ENCODE measurements at places on chromosomes 11 and 22.

DNA sequence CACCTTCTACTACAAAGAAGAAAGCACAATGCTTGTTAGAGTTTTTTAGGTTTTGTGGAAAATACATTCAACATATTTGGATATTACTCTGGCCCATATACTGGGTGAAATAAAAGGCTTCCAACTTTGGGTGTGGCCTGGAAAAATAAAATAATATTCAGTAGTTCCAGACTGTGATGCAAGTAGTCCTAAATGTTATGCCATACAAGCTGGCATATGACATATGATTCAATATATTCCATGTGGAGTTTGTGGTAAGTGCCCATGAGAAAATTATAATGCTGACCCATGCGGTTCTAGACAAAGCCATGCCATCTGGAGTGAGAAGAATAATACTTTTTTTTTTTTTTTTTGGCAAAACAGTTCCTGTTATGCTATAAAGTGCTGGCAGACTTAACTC, 683.3 kb downstream of the LUZP2 start:
- DNase-seq: no peak

DNA sequence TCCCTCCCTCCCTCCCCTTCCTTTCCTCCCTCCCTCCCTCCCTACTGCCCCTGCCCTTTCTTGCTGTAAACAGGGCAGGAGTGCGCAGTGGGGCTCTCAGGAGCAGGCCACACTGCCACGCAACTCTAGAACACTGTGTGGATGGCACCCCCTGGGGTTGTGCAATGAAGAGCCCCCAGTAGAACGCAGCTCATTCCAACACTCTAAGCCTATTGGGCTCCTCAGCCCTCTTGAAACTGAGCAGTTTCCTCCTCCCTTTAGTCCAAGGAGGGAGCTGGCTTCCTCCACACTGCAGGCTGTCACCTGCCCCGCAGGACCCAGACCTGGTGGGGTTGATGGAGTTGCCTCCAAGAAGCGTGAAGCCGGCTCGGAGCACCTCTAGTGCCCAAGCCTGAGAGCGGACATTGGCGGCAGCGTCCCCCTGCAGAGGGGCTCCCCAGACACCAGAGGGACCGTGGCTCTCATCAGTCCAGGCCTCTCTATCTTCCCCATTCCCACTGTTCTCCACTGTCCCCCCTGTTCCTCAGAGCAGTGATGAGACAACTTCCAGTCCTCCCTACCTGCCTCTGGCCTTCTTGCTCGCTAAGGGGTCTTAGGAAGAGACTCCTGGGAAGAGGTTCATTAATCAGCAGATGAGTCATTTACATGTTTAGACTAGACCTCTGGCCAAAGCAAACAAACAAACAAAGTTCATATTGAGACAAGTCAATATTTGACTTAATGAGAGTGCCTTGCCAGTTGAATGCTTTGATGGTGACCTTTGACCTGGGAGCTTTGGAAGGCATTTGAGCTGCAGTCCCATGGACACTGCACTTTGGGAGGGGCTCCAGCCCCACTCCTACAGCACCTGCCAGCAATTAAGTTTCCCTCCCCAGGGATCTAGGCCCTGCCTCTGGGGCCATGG, 64.0 kb downstream of the RPUSD4 start:
- DNase-seq: no peak

GRCh38 chr11:5922749-5923426, 19.2 kb upstream of the OR56A3 start:
- DNase-seq: peak; percentile 48

DNA sequence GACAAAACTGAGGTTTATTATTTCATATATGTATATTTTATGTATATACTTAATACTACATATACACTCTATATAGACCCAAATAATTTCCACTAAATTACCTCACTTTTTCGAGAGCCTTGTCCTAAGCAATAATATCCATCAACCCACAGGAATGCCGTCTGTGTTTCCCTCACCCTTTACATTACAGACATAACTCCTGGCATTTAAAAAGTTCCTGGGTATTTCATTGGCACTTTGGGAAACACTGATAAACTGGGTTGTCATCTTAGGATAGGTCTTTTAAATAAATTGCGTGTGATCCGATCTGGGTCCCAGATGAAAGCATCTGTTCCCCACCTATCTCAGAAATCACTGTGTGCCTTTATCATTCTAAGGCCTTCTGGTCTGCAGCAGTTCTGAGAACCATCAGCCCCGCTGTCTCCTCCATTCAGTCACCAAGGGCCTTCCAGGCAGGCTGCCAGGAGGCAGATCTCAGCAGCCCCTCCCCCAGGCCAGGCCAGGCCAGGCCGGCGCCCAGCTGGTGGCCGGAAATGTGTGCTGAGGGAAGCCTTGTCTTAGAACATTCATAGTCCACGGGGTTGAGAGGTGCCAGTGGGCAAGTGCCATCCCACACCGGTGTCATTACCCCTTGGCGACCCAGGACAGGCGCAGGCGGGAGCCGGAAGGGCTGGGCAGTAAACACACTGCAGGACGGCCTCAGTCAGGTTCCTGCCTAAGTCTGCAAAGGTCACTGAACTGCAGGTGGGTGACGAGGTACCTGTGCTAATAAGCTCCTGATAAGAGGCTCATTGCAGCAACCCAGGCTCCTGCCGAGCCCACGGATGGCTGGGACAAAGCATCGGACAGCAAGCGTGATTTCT, 3.3 kb downstream of the FGF19 start:
- peak; percentile 85 for DNase-seq

- no peak for DNase-seq
Measured at GRCh38 chr11:28887681-28888080, 779.5 kb downstream of the METTL15 start.

- DNase-seq: no peak
Measured at GRCh38 chr11:70030412-70030811, 47.7 kb upstream of the ANO1 start.

- peak; percentile 10 for DNase-seq
Measured at GRCh38 chr11:109859045-109859724, 234.0 kb upstream of the ZC3H12C start.

DNA sequence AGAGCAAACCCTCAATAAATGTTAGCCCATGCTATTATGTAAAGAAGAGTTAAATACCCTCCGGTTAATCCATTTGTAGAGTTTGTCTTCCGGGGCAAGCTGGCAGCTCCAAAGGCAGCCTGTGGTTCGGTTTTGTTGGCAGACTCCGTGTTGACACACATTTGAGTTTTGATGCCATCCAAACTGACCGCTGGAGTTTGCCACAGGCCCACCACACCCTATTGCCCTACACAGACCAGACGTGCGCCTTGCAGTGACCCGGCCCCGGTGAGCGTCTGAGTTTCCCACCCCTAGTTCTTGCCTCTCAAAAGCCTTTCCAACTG, 25.1 kb downstream of the ELFN2 start:
- DNase-seq: no peak

GRCh38 chr22:50621948-50622722, 5.8 kb downstream of the ARSA start:
- DNase-seq: no peak

DNA sequence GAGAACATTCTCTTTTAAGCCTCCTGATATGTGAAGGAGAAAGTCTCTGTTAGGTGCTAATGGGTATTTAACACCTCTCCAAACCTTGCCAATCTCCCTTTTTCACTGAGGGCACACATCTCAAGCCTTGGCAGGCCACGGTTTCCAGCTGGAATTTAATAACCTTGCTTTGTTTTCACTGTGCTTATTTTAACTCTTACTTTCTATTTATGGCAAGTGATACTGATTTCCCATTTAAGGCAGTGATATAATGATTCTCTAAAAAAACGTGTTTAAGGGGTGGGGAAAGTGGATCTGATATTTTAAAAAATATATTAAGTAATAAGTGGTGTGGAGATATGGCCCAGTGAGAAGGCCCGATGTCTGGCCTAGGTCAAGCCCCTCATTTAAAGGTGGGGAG, 1.1 kb upstream of the RASD2 start:
- no peak for DNase-seq

GRCh38 chr11:32176223-32176934, 85.5 kb downstream of the RCN1 start:
- DNase-seq: peak; percentile 77

- no peak for DNase-seq
Measured at GRCh38 chr11:130872102-130872501, 44.2 kb downstream of the SNX19 start.

DNA sequence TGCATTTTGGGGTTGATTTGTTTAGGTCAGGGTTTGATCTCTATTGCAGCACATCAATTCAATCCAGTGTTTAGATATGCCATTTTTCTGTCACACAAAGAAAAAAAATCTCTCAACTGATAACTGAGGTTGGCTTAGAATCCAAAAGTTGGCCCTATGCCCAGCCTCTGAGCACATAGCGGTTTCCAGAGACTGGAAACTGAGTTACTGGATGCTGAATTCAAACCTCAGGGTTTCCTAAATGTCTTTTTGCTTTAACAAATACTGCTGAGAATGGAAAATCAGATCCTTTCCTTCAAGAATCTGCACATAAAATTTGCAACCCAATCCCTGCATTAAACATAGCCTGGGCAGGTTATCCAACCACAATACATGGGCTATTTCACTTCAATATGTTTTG, 4.0 kb downstream of the P4HA3 start:
- no peak for DNase-seq

DNA sequence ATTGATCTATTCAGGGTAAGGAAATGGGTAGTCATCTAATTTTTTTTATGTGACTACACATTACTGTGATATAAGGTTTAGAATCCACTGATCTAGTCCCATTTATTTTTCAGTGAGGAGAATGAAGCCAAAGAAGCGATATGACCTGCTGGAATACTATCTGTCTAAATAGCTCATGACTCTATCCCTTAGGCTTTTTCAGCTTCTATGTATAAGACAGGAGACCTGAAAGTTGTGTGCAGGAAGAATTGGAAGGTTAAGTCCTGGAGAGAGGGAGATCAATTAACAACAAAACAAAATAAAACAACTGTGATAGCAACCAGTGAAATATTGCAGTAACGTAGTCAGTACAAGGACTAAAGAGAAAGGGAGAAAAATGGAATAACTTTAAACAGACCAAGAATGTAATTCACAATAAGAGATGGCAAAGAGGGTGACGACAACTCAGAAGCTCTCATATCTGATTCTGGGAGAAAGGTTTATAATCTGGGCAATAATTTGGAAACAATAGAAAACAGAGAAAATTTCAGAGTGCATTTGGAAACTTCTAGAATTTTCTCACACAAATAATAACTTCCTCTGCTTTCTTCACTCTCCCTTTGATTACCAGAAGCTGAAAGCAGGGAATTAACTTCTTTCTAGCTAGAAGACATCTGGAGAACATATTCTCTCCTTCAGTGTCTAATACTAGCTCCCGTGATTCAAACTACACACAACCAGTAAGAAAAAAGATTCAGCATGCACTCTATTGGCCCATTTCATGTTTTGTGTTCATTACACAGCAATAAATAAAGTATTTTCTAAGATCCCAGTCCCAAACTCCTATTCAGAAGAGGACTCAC, 19.2 kb upstream of the CASP12 start:
- DNase-seq: no peak

- no peak for DNase-seq
Measured at GRCh38 chr11:33089776-33090175, 50.4 kb downstream of the TCP11L1 start.

DNA sequence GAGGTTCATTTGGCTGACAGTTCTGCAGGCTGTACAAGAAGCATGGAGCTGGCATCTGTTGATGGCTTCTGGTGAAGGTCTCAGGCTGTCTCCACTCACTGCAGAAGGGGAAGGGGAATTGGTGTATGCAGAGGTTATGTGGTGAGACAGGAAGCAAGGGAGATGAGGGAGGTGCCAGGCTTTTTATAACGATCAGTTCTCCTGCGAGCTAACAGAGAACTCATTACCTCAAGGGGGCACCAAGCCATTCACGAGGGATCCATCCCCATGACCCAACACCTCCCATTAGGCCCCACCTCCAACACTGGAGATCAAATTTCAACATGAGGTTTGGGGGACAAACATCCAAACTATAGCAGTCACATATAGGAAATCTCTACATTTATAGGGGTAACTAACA, 38.7 kb upstream of the E2F8 start:
- DNase-seq: no peak

DNA sequence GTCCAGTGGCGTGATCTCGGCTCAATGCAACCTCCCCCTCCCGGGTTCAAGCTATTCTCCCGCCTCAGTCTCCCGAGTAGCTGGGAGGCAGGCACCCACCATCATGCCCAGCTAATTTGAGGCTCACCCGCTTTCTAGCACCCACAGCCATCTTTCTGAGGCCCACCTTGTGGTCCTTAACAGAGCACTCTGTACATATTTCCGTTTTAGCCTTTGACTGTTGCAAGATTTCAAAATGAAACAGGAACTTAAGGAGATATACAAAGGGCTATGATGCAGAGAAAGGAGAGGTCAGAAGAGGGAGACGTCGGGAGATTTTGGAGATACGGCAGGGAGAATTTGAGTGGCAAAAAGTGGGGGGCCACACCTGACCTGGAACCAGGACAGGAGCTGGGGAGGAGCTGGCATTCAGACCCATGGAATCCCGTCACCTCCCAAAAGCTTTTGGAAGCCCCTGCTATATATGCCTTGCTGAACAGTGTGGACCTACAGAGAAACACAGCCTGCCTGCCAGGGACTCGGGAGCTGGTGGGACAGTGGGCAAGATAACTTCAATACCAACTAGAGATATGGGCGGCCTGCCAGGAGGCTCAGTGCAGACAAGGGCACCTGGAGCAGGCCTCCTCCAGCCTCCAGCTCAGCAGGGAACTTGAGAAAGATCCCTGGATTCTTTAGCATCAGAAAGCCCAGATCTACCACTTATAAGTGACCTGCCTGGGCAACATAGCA, 8.0 kb upstream of the CLCF1 start:
- DNase-seq: no peak
